ENCODE measurements at places on chromosomes 3 and 15. TPM values are rescaled to one million over a fixed set of nuclear protein-coding genes. Genes with fewer than 3 reads are reported as not detected.

AADAC gene
- polyA plus RNA-seq: not detected

GRCh38 chr3:53238051-53238850, 17.6 kb downstream of the TKT start:
- DNase-seq: peak; percentile 78

DNA sequence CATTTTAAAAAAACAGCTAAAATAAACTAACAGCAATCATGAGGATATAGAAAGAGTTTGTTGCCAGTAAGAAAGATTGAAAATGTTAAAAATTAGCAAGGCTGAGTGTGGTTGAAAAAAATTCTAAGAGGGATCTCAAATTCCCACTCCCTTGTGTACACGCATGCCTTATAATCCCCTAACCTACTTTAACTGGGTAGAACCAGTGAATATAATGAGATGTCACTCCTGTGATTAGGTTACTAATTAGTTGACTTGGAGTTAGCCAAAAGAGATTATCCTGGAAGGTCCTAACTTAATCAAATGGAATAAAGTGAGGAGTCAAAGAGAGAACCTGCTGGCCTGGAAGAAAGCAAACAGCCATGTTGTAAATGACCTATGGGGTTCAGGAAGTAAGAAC, 286.0 kb upstream of the TGFBR2 start:
- DNase-seq: no peak

DNA sequence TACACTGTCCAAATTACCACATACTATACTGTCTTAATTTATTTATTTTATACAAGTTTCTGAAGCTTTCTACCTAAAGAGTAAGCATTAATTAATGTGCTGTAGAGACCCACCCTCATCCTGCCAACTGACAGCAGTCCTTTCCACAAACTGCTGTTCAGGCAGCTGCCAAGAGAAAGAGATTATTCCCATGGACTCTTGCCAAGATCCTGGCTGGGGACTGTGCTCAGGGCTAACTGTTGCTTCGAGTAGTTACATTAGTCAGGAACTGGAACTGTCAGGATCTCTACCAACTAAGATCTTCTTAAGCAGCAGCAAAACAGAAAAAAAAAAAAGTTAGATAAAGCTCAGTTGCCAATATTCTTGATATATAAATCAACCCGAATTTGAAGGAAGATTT, 398.8 kb downstream of the MECOM start:
- no peak for DNase-seq

ALDH1A2 gene
- polyA plus RNA-seq: 0.68 TPM

DNA sequence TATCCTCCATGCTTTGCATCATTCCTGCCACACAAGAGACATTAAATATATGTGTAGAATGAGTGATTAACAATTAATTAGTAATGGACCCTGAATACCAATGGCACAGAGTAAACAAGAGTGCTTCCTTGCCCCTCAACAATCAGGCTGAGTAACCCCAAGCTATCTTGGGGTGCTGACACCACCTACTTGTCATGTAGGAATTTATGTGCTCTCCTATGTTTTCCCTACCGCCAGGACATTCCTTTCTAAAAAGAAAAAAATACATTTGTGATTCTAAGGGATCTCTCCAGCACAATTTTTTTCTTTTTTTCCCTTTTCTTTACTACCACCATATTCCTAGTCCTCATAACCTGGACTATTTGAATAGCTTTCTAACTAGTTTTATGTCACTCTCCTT, 449.1 kb downstream of the MFSD1 start:
- no peak for DNase-seq

GRCh38 chr3:7779331-7779730, 722.3 kb upstream of the LMCD1 start:
- DNase-seq: no peak

SEMA6D gene
- polyA plus RNA-seq: 7.9 TPM

HYAL1 gene
- 0.25 TPM for polyA plus RNA-seq

- DNase-seq: peak; percentile 23
Observed at GRCh38 chr3:99774467-99774866, 43.2 kb upstream of the CMSS1 start.

CA12 gene
- 55.5 TPM for polyA plus RNA-seq

- DNase-seq: no peak
Observed at GRCh38 chr15:99605490-99605931, 39.7 kb downstream of the MEF2A start.

GOLGA6L25 gene
- not detected for polyA plus RNA-seq

DNA sequence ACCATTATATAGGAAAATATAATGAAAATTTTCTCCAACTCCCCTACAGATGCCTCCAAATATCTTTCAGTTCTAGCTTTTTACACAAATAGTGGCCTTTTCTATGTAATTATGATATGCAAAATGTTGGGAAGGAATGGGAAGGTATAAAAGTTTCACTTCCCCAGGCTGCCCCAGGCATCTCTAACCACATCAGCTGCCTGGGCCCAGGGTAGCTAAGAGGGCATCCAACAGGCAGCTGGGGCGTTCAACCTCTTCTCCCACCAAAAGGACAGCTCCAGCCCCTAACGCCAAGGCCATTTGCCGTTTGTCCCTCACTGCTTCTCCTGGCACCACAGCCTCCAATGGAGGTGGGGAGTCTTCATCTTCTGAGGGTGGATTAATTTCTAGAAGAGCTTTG, 188.1 kb upstream of the TSC22D2 start:
- no peak for DNase-seq

GRCh38 chr15:65399997-65400396, 22.2 kb upstream of the IGDCC3 start:
- no peak for DNase-seq

GRCh38 chr3:193598202-193598601, 5.2 kb downstream of the OPA1 start:
- no peak for DNase-seq

DNA sequence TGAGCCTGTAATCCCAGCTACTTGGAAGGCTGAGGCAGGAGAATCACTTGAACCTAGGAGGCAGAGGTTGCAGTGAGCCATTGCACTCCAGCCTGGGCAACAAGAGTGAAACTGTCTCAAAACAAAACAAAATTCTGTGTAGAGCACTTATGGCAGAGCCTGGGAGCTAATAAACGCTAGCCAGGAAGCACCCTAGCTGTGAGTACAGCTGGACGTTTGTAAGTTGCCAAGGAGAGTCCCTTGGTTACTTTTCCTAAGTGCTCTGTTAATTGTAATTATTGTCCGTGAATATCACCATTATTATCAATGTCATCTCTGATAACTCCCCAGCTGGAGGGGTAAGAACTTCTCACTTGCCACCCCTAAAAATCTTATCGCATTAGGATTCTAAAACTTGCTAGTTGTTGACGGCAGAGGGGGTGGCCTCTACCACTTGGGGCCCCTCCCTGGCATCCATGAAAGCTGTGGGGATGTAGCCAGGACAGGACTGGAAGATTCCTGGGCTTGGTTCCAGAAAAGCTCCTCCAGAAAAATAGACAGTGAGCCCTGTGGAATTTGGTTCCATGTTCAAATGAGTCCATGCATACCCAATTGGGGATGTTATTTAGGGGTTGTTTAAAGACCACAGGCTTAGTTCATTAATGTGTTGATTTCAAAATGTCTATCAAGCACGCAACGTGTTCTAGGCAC, 9.9 kb upstream of the KLHL25 start:
- DNase-seq: no peak

DNA sequence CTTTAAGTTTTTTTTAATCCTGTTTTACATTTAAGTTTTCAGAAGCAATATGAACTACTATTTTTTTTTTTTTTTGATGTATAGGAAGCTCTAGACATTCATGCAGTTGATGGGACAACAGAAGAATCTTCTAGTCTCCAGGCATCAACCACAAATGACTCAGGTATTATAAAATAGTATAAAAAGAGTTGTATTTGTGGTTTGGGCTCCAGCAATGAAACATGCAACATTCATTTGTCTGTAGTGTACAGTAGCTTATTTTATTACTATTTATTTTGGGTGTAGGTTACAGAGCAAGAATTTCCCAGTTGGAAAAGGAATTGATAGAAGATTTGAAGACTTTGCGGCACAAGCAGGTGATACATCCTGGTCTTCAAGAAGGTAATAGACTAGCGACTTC, 38.6 kb downstream of the MGA start:
- DNase-seq: peak; percentile 7

DNA sequence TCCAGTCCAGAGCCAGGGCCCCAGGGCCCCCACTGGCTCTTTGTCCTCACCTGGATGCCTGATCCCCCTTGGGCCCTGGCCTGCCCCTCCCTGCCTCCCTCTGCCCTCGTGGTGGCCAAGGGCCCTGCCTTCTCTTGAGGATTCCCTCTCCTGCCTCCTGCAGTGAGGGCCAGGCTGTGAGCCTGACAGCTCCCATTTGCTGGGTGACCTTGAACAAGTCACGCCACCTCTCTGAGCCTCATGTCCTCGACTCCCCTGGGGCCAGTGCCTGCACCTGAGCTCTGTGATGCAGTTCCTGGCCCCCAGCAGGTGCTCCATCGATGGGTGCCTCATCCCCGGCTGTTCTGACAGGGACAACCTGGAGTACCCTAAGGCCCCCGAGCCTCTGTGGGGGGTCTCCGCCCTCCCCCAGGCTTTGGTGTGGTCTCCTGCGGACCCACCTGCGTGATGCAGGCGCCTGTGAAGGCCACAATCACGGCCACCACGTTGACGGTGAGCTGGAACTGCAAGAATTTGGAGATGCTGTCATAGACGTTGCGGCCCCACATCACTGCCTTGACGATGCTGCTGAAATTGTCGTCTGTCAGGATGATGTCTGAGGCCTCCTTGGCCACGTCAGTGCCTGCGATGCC, 24.1 kb upstream of the SEC13 start:
- no peak for DNase-seq

DNA sequence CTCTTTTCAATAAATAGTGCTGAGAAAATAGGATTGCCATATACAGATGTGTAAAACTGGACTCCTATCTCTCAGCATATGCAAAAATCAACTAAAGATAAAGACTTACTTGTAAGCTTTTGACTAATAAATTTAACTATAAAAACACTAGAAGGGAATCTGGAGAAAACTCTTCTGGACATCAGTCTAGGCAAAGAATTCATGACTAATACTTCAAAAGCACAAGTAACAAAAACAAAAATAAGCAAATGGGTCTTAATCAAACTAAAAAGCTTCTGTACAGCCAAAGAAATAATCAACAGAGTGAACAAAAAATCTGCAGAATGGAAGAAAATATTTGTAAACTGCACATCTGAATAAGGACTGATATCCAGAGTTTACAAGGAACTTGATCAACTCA, 1122.2 kb downstream of the TBL1XR1 start:
- no peak for DNase-seq

ROPN1B gene
- polyA plus RNA-seq: not detected

DNA sequence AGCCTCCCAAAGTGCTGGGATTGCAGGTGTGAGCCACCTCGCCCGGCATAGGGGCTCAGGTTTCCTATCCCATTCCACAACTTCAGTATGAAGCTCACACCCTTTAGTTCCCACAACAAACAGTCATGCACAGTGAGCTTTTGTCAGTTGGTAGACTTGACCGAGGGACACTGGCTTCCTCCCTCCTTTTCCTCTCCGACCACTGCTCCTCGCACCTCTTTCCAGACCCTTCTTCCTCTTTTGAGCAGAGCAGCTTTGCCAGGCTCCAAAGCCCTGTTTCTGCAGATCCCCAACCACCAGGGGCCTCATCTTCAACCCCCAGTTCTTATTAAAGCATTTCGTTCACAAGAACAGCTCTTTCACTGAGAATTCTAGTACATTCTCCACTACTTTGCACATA, 12.7 kb upstream of the CILP start:
- DNase-seq: no peak

GRCh38 chr3:183533412-183534132, 21.9 kb downstream of the KLHL6 start:
- DNase-seq: no peak

KY gene
- polyA plus RNA-seq: 0.09 TPM

GRCh38 chr3:13414040-13414729, 5.9 kb downstream of the NUP210 start:
- no peak for DNase-seq

- no peak for DNase-seq
Observed at GRCh38 chr3:15823092-15823491, 25.3 kb upstream of the ANKRD28 start.

SLC28A1 gene
- polyA plus RNA-seq: not detected

DNA sequence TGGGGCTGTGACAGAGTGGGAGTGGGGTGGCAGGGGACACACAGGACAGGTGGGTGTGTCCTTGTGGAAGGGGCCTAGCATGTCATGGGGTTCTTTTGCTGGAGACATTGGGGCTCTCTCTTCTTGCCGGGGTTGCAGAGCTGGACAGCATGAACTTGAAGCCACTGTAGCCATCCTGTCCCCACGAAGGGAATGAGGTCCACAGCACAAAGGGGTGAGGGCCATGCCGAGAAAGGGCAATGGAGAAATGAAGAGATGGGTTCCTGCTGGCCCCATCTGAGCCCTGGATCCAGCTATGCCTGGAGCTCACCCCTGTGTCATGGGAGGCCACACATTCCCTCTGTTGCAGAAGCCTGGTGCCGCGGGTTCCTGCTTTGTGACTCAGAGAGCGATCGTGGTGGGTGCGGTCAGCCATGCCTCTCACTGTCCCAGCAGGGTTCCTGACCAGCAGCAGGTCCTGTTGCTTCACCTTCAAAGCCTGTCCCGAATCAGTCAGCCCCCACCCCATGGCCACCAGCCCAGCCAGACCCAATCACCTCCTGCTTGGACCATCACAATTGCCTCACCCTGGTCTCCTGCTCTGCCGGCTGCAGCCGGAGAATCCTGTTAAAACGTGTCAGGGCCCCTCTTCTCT, 50.0 kb downstream of the DNAJB8 start:
- no peak for DNase-seq

C3orf80 gene
- not detected for polyA plus RNA-seq

- DNase-seq: no peak
Observed at GRCh38 chr3:127412578-127413317, 124.9 kb upstream of the PRR20G start.

PLCL2 gene
- 0.77 TPM for polyA plus RNA-seq

GRCh38 chr3:53729618-53730017, 116.6 kb downstream of the CHDH start:
- DNase-seq: no peak

GRCh38 chr3:179323197-179324110, 623 bp downstream of the ZNF639 start:
- DNase-seq: no peak

GOLGA8S gene
- polyA plus RNA-seq: 0.02 TPM

DLEC1 gene
- 0.06 TPM for polyA plus RNA-seq

DNA sequence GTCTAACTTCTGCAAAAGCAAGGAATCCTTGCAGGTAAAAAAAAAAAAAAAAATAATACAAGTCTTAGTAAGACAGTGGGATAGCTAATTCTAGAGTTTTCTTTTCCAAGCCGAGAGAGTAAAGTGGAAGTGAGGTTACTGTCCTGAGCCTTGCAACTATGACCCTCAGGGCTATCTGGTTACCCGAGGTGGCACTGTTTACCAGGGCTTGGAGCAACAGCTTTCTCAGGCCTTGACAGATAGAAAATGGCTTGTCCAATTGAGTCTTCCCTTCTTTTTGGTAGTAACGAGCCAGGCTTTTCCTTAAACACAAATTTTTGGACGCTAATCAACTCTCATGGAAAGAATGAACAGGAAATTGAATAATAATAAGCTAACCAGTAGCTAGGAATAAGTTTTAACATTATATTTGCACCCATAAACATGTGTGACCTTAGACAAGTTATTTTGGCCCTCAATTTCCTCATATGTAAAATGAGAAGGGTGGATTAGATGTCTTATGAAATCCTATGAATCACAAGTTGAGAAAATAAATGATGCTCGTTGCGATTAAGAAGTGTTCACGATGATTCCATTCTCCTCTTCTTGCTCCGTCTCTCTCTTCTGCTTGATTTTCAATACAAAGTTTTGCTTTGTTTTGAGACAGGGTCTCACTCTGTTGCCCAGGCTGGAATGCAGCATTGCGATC, 236.9 kb upstream of the KBTBD8 start:
- DNase-seq: no peak

HIGD2B gene
- polyA plus RNA-seq: not detected

GRCh38 chr3:127101411-127102187, 91.3 kb upstream of the PRR23E start:
- DNase-seq: no peak

- peak; percentile 60 for DNase-seq
Observed at GRCh38 chr3:51501833-51502561, 2.2 kb upstream of the DCAF1 start.

CKMT1B gene
- polyA plus RNA-seq: not detected
